ENCODE measurements at places on chromosomes 1 and 21.

DNA sequence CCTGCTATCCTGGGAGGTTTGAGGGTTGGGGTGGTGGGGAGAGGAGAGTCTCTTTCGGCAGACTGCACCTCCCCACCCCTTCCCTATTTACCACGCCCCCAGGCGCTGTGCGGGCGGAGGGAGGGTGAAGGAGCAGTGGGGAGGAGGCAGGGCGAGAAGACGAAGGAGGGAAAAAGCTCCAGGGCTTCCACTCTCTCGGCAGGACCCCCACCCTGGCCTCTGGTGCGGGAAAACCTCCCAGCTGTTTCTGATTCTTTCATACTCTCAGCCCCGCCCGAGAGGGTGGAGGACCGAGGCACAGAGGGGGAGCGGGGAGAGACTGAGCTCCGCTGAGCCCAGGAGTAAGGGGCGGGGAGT is 866 bp upstream of the WNT2B start:
- DNase-seq, result no peak

DNA sequence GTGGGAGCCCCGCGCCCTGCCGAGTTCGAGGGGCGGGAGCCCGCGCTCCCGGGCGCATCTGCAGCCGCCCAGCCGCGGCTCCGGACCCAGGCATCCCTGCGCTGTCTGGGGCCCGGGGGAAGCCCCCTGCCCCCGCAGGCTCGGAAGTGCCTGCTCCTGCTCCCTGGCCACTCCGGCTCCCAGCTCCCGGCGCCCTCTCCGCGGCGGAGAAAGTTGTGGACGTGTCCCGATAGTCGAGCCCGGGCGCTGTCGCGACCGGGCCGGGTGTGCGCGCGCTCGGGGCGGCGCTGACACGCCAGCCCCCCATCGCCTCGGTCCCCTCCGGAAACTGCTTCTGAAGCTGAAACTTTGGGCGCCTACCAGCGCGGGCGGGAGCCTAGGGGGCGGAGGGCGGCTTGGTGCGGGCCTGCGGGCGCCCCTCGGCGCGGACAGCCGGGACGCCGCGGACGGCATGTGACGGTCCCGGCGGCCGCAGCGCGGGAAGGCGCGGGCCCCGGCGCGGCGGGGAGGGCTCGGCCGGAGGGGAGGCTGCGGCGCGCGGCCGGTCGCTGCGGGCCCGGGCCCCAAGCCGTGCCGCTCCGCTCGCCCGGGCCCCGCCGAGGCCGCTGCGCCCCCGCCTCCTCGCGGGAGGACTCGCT is 515 bp downstream of the MAN1C1 start:
- peak; percentile 70 for DNase-seq

GRCh38 chr1:91795591-91796389 is 90.2 kb downstream of the TGFBR3 start:
- no peak for DNase-seq

GRCh38 chr1:9960011-9960410 is 16.7 kb downstream of the NMNAT1 start:
- DNase-seq, result no peak

GRCh38 chr1:209231476-209232156 is 351.9 kb upstream of the CAMK1G start:
- no peak for DNase-seq

DNA sequence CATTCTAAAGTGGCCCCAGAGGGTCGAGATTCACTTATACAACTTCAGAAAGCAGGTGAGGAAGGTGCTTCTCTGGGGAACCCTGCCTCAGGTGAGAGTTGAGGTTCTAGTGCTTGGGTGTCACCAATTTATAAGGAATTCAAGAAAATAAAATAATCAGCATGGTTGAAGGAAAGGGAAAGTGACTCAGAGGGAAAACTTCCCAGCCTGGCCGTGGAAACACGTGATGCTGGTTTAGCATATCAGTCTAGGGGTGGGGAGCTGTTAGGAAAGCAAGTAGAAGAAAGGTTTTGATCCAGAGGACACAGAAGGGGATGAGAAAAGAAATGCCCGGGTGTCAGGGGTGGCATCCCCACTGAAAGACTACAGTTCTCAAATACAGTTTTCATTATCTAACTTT is 37.7 kb upstream of the TMEM125 start:
- no peak for DNase-seq

GRCh38 chr1:233960386-233960785 is 55.9 kb downstream of the SLC35F3 start:
- DNase-seq, result no peak

GRCh38 chr1:95085376-95085775 is 12.6 kb upstream of the ALG14 start:
- DNase-seq, result no peak

DNA sequence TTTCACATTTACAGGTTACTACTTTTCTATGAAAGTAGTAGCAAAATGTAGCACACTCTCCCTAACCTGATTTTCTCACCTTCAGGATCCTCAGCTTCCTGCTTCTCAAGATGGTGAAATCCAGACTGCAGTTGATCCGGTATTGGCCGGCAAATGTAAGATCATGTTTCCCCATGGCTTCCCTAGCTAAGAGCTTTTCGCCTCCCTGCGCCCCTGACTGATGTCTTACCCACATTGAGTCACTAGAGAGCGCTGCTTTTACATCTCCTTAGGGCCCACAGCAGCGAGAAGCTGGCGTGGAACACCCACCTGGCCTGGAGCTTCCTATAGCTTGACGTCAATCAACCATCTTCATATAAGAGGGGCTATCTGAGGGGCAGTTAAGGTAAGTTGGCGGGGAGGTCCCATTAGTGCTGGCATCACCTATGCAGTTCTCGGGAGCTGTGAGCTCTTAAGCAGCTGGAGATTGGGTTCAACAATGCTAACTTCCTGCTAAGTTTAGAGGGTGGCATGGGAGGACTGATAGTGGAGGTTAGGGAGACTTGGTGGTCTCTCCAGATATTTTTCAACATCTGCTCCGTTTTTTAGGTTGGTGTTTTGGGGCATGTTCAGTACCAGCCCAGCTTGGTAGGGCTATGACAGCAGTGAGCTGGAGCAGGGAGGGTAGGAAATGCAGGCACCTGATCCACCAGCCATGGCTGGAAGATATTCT is 5.5 kb downstream of the PTPN7 start:
- peak; percentile 75 for DNase-seq

DNA sequence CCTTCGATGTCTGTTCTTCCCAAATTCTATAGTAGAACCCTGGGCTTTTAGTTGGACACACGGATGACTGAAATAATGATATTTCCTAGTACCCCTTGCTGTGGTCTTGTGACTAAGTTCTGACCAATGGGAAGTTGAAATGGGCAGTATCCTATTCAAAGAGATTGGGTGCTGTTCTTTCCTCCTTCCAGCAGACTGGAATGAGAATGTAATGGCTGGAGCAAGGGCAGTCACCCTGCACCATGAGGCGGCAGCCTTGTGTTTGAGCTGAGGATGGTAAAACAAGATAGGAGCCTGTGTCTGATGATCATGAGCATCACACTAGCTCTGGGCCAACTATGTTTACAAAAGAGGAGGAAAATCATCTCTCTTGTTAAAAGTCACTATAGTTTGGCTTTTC is 5.1 kb upstream of the SRM start:
- DNase-seq, result no peak

- DNase-seq, result no peak
Observed at GRCh38 chr1:207355060-207355459, 33.6 kb downstream of the CD55 start.

GRCh38 chr1:29793101-29793546 is 556.8 kb downstream of the PTPRU start:
- peak; percentile 54 for DNase-seq

Data from CD8-positive, alpha-beta T cell (primary cell).